ENCODE measurements at places on chromosomes 6 and 20. TPM values are rescaled to one million over a fixed set of nuclear protein-coding genes. Genes with fewer than 3 reads are reported as not detected.

GRCh38 chr6:30465595-30466306 is 23.6 kb upstream of the HLA-E start:
- no peak for DNase-seq

DNA sequence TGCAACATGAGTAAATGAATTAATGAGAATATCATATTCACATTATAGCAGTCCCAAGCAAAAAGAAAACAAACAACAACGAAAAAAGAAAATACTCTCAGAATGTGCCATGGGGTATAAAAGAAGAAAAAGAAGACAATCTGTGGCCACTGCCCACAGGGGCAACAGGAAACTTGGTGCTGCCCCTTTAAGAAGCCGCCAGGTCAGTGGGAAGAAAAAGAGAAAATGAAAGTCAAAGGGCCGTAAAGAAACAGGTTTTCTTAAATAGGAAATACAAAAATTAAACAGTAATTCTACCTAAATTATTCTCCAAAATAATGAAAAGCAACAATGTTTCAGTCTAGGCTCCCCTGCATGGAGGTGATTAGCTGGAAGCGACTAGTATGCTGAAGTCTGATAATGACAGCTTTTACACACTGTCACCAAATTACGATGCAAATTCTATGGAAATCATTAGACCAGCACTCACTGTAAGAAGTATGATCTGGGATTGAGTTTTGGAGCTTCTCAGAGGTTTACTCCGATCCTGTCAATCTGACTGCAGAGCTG is 23.6 kb downstream of the GMDS start:
- DNase-seq = peak; percentile 20

DNA sequence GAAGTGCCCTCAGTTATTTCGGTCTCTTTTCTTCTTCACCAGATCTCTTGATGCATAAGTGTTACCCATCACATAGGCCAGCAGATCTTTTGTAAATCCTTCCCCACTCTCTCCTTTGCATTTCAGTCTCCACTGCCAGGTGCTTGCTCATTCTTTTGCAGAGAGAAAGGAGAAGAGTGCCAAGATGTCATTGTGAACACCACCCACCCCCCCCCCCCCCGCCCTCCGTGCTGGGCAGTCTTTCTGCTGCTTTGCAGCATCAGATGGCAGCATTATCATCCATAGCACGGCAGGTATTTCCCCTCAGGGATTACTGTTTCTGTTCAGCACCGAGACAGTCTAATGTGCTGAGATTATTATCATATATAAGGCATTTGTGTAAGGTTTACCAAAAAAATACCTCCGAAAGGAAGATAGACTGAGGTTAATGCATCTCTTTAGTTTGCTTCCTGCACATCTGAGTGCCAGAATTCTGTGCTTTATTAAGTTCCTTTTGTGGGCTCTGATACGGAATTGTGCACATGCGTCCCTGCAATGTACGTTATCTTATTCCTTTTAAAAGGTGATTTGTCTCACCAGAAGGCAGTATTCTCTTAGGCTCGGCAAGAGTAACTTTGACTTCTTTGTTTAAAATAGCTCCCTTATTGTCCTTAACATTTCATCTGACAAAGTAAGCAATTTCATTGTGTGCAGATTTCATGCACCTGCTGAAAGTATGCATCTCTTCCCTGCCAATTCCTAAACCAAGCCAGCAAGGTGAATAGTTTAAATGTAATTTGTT is 128.8 kb downstream of the PHACTR1 start:
- no peak for DNase-seq

- DNase-seq = no peak
Observed at GRCh38 chr6:145733207-145733606, 2.1 kb downstream of the EPM2A start.

GRCh38 chr20:51533291-51534172 is 9.0 kb downstream of the NFATC2 start:
- DNase-seq = peak; percentile 61

DNA sequence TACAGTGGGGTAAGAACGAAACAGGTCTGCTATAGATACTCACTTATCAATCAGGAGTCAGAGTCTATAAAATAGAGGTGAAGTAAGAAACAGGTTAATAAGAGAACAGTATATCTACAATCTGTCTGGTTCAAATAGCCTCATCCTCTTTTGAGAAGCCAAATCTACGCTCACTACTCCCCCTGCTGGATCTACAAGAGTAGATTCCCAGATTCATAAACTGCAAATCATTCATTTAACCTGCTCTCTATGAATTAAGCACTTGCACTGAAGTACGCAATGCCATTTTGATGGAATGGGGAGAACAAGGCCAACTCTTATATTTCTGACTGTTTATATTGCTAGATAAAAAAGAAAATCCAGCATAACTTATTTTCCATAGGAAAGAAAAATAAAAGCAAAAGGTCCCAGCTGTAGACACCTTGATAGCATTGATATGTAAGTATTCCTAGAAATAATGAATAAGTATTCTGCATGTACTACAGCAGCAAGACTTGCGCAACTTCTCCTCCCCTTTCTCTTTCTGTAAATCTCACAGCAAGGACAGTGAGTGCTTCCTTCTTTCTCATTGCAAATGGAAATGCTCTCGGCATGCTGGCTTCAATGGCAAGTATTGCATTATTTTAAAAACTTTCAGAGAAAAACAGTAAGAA is 92.3 kb downstream of the RFX6 start:
- peak; percentile 43 for DNase-seq

DNA sequence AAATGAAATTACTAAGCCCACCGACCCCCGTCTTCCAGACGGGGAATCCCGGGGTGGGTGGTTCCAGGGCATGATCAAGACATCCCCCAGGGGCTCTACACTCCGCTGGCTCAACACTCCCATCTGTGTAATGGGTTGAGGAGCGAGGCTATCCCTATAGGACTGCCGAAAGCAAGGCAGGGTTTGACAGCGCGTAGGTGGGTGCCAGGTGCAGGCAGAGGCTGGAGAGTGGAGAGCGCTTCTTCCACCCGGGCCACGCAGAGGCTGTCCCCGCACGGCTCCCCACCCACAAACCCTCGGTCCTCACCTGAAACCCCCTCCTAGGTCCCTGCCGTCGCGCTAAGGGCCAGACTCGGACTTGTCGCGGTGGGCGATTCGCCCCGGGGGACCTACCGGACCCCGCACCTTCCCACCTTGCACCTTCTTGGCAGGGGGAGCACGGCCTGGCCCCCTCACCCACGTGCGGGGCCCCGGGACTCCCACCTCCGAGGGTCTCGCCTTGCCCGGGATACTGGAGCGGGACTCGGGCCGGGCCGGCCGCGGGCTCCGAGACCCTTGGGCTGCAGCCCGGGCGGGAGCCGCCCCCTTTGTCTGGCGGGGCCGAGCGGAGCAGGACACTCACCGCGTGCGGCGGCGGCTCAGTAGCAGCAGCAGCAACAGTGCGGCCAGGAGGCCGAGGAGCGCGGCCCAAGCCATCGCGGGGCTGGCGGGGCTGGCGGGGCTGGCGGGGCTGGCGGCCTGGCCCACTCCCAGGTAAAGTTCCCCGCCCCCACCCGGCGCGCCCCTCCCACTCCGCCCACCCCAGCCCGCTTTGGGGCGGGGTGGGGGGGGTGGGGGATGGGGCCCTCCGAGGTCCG is at the start of gene PTGIS:
PTGIS (minus strand) TSS at position 717 of the 857 bp plus-strand sequence; CDS start at position 696, 21 bp downstream.
- no peak for DNase-seq

GRCh38 chr6:134464690-134465411 is 146.9 kb upstream of the SGK1 start:
- peak; percentile 82 for DNase-seq

The ATP6V1G2 gene
- 2.1 TPM for total RNA-seq

The HACE1 gene
- total RNA-seq = 5.8 TPM

The PGBD1 gene
- 6.1 TPM for total RNA-seq

The SLC35F1 gene
- total RNA-seq = 0.05 TPM

The CYP39A1 gene
- 0.03 TPM for total RNA-seq

The BPIFA1 gene
- total RNA-seq = not detected

The LY6G6F gene
- total RNA-seq = not detected
